ENCODE measurements at places on chromosomes 4 and X.

- no peak for DNase-seq
Observed at GRCh38 chr4:119028296-119028695, 107.3 kb upstream of the MYOZ2 start.

GRCh38 chr4:113384600-113384999, 335.1 kb downstream of the ANK2 start:
- no peak for DNase-seq

DNA sequence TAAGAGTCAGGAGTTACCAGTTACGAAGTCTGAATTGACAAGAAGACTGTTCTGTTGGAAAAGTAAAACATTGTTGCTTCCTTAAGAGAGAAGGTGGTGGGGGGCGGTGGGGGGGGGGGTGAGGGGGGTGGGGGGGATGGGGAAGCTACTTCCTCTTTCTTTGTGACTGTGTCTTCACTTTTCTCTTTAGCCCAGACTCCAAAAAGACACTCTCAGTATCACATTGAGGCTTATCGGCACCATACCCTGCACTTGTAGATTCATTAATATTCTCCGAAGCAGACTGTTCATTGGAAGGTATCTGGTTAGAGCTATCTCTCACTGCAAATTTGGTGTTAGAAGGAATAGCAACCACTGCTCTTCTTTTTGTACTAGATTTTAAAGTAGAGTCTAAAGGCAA, 94.5 kb upstream of the IL13RA1 start:
- no peak for DNase-seq

GRCh38 chrX:71128166-71128833, 9.9 kb downstream of the MED12 start:
- DNase-seq, result no peak

GRCh38 chr4:83618991-83619645, 83.2 kb downstream of the GPAT3 start:
- no peak for DNase-seq

GRCh38 chr4:139814323-139815015, 148.8 kb downstream of the MGST2 start:
- DNase-seq, result no peak

DNA sequence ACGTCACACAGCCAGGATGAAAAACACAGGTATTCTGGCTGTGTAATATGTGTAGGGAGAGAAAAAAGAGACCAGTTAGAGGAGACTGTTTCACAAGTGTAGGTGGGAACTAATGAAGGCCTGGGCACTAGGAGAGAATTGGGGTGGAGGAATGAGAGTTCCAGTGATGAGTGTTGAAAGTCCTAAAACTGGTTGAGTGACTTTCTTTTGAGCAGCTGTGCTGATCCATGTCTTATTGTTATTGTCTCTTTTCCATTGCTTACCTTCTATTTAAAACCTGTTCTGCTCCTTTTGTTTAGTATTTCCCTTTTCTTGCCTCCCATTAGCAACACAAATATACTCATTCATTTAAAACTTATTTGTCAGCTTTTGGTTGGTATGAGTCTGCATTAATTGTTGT, 88.7 kb downstream of the PDLIM5 start:
- no peak for DNase-seq

DNA sequence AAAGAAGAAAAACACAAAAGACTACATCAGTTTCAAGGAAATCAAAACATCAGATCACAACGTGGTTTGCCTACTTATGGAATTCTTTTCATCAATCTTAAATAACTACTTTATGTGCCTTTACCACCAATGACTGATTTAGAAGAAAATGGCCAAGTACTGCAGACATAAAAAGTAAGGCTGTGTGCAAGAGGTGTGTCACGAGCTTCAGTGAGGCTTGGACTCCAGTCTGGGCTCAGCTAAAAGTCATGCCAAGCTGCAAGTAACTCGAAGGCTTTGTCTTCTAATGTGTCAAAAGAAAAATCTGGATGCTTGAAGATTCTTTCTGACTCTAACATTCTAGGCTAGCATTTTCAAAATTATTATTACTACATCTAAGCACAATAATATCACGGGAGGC, 17.0 kb downstream of the PRSS12 start:
- DNase-seq, result no peak

GRCh38 chr4:46211406-46211805, 87.6 kb upstream of the GABRG1 start:
- no peak for DNase-seq

DNA sequence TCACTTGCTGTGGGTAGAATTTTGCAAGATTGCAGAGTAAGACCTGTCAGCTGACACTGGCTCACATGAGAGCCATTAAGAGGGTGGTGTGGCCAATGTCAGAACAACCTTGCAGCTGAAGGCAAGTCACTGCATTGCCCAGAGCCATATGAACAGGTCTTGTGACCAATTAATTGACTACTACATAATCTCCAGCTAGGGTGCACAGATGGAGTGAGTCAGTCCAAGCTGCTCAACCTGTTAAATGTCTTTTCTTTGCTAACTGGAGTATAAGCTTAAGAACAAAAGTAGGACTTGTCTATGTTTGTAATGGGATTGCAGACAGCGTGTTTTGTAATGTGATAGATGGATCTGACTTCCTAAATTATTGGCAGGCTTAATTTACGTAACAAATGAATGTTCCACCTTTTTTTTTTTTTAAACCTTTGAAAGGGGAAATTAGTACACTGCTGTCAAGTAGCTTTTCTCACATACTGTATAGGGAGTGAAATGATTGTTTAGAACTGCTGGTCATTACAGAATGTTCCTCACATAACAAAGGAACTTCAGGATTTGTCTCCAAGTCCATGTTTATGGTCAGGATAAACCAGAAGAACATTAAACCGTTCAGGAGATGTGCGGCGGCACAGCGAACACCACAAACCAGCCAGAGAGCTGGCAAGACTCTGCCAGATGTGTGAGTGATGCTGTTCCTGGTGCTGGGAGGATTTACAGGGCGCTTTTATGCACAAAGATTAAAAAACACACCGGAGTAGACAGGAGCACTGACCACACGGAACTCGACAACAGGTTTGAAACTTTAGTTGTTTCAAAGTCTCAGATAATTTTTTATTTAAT, 37.0 kb downstream of the FNIP2 start:
- no peak for DNase-seq

- no peak for DNase-seq
Observed at GRCh38 chr4:1241936-1242505, 6.9 kb downstream of the CTBP1 start.

DNA sequence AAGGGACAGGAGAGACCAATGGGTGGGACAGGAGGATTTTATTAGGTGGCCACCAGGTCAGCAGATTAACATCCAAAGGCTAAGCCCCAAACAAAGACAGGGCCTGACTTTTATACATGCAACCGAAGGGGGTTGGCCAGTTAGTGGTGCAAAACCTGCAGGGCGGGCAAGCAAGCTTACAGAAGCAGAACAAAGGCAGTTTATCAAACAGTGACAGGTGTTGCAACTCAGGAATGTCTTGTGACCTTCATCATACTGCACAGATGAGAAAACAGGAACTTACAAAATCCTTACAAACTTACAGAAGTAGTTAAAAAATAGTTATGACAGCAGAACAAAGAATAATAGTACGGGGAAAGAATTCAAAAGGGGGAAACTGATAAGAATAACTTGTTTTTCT, 708.1 kb downstream of the GLUD2 start:
- no peak for DNase-seq

DNA sequence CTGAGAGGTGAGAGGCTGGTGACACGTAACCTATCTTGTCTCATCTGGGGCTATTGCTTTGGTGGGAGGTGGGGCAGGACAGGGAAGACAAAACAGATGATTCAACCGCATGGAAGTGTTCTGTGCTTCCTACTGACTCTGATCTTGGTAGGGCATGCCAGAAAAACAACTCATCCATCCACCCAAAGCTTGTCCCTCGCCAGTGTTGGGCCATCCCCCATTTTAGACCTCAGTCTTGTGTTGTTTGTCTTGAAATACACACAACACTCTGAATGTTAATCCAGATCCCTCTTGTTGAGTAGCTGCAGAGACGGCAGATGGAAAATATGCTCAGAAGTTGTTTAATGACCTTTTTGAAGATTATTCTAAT, 377 bp downstream of the CHRNA9 start:
- no peak for DNase-seq

DNA sequence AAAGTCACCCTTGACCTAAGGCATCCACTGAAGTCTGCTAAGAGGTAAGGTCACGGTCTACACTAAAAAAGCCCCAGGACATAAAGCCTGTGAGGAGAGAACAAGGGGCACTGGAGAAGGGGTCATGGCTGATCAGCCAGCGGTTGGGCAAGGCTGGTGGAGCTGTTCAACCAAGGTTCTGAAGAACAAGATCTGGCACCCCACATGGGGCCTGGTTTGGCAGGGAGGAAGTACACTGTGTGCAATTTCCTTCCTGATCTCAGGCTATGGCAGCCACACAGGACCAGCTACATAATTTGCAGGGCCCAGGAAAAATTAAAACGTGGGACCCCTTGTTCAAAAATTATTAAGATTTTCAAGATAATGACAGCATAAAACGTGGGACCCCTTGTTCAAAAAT, 14.1 kb upstream of the BRS3 start:
- DNase-seq, result no peak

GRCh38 chrX:16472345-16472744, 177.6 kb upstream of the S100G start:
- DNase-seq, result no peak

- no peak for DNase-seq
Observed at GRCh38 chr4:85732124-85732523, 257.2 kb downstream of the ARHGAP24 start.

DNA sequence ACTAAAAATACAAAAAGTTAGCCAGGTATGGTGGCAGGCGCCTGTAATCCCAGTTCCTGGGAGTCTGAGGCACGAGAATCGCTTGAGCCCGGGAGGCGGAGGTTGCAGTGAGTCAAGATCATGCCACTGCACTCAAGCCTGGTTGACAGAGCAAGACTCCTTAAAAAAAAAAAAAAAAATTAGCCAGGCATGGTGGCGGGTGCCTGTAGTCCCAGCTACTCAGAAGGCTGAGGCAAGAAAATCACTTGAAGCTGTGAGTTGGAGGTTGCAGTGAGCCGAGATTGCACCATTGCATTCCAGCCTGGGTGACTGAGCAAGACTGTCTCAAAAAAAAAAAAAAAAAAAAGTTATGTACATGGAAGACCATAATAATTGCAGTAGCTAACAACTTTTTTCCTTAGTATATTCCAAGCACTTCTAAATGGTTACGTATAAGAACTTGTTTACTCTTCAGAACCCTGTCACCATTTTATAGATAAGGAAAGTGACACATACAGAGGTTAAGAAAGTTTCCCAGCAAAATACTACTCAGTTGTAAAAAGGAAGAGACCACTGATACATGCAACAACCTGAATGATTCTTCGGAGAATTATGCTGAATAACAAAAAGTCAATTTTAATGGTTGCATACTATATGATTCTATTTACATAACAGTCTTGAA, 24.5 kb downstream of the RUFY3 start:
- no peak for DNase-seq

All from activated CD8-positive, alpha-beta memory T cell treated with anti-CD3 and anti-CD28 coated beads for 48 hours (primary cell).